T-helper 1 cell (primary cell): ENCODE measurements at places on chromosomes 6 and 20.
A peak's percentile ranks its signal among the peaks of the same experiment; 100 is the strongest.

- DNase-seq = no peak
Measured at GRCh38 chr6:168226902-168227318, 92.7 kb downstream of the DACT2 start.

DNA sequence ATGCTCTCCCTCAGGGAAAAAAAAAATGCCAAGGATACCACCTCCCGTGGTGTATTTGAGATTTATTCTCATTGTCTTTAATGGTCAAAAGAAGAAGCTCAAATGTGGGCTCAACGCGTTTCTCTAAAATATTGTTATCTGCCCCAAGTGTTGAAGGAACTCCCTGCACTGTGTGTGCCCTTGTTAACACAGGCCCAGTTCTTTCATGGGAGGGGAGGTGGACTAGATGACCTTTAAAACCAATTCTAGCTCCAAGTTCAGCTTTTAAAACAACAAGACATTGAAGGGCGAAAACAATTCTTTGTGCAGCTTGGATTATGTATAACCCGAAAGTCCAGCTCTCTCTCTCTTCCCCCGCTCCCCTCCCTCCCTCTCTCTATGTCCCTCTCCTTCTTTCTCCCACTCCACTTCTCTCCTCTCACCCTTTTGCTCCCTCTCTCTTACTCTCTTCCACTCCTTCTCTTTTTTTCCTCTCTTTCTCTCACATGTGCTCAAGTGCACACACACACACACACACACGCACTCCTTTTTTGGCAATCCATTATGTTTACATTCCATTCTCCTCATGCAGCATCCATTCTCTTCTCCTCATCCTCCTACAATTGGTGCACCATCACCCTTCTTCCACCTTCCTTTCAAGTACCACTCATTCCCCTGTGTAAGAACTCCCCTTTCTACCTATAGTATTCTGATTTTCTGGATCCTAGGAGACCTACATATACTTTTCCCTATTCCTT is 8.5 kb downstream of the HLA-DMB start:
- no peak for DNase-seq

DNA sequence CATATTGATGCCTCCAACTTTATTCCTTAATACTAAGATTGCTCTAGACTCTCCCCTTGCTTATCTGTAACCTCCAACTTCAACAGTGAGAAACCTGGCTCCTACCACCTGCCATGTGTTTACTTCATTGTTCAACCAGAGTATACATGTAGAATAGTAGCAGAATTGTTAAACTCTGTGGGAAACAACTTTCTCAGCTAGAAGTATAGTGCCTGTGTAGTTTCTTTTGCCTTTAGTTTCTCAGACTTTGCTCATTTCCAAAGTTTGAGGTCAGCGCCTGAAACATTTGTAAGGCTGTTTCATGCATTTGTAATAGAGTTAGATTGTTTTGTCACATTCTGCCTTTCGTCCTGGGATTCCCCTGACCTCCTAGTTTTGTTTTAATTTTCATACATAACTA is 34.9 kb upstream of the HECA start:
- no peak for DNase-seq

DNA sequence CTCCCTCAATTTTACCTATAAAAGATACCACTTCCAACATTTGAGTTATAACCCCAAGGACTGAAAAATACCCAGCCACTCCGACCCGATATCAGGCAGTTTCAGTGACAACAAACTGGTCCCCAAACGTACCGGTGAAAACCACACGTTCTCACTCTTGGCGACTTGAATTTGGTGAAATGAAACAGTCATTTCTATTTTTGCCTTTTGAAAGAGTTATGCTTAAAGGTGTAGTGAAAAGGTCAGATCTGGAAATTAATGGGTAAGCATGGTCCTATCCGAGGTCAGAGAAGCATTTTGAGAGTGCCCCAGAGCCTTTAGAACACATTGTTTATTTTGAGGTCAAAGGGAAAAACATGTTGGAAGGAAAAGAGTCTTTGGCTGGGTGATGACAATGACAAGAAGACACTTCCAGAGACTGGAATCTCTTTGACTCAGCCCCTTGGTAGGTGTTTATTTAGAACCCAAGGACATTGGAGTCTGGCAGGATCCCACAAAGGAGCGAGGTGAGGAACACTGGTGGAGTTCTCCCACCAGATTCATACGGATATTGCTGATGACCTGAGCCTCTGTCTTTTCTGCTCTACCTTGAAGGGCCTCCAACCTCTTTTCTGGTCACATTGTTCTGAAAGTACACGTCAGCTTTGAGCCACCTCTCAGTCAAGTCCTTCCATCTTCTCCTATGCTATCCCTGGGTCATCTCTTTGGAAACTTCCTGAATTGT is 235.0 kb downstream of the GMPR start:
- no peak for DNase-seq

GRCh38 chr20:21640556-21640955 is 64.9 kb upstream of the PAX1 start:
- no peak for DNase-seq

DNA sequence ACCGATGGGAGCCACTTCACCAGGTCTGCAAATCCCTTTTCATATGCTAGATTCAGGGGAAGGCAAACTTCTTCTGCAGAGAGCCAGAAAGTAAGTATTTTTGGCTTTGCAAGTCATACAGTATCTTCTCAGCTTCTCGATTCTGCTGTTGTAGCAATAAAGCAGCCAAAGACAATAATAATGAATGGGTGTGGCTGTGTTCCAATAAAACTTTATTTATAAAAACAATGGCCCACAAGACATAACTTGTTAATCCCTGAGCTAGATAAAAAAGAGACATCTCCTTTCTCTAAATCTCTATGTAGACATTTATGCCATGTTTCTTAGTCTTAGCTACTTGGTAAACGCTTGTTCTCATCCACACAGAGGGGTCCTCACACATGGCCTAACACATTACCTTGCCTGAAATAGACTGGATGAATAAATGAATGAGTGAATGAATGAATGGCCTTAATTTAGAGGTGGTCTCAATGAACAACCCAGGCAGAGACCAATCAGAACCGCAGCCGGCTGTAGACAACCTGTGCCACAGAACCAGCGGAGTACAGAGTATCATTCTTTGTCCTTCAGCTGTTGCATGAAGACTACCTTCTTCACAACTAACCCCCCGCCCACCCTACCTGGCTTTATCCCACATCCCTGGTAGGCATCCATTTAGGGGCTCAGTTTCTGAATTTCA is 13.5 kb upstream of the PREX1 start:
- DNase-seq = no peak

- peak; percentile 35 for DNase-seq
Measured at GRCh38 chr6:28542440-28543296, 17.0 kb downstream of the GPX5 start.

GRCh38 chr6:30490026-30490876 is 942 bp downstream of the HLA-E start:
- DNase-seq = peak; percentile 73

- DNase-seq = no peak
Measured at GRCh38 chr20:3003416-3003815, 40.0 kb upstream of the GNRH2 start.

DNA sequence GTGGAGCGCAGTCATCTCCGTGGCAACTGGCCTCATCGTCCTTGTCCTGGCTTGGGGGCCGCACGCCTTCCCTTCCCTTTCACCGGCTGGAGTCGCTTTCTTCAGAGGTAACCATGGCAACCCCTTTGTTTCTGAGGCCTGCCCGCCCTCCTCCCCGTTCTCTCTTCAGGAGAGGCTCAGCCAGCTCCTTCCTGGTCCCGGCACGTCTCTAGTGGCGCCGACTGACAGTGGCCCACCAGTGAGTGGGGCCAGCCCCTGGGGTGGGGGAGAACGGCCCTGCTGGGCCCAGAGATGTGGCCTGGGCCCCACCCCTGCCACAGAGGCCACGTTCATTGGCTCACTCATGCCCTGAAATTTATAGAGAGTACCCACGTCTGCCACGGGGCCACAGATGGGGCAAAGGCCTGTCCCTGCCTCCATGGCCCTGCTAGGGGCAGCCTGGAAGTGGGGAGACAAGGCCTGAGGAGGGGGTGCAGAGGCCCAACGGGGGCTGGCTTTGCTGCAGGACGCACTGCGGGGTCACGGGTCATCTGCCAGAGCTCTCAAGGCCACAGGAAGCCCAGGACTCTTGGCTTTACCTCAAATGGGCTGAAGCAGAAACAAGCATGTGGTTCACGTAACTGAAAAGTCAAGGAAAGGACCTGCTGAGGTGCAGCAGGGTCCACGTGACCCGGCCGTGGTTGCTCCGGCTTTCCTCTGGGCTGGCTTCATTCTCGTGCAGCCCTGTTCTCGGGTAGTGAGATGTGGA is 1.4 kb upstream of the OSBPL2 start:
- DNase-seq = no peak

GRCh38 chr6:12865671-12866181 is 149.2 kb downstream of the PHACTR1 start:
- DNase-seq = no peak

GRCh38 chr6:165674155-165675029 is 11.4 kb upstream of the PDE10A start:
- no peak for DNase-seq

GRCh38 chr6:37104824-37105147 is 65.2 kb upstream of the PIM1 start:
- no peak for DNase-seq

DNA sequence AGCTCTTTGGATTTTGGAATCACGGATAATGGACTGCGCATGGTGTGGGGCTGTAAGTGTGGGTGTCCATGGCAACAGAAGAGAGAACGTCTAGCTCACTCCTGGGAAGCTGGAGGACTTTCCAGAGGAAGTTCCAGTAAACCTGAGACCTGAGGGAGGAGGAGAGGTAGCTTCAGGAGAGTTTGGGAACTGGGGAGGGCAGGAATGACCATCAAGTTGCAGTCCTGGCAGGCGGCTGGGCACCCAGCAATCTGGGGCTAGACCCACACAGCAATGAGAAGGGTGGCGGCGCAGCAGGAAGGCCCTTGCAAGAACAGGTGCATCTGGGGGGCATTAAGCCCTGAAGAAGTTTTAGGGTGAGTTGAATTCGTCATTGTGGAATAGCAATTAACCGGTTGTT is 95.9 kb downstream of the FOXC1 start:
- DNase-seq = no peak

GRCh38 chr6:136333824-136334464 is 44.3 kb upstream of the BCLAF1 start:
- no peak for DNase-seq

- DNase-seq = no peak
Measured at GRCh38 chr6:38279423-38279822, 360.3 kb downstream of the BTBD9 start.

GRCh38 chr6:10184371-10185227 is 230.3 kb downstream of the TFAP2A start:
- no peak for DNase-seq

GRCh38 chr6:35603326-35604202 is 85.2 kb downstream of the FKBP5 start:
- DNase-seq = no peak

- no peak for DNase-seq
Measured at GRCh38 chr6:158255989-158256601, 56.2 kb upstream of the TULP4 start.

- no peak for DNase-seq
Measured at GRCh38 chr6:42260972-42261371, 43.3 kb upstream of the MRPS10 start.

- DNase-seq = no peak
Measured at GRCh38 chr6:37709932-37710555, 12.4 kb upstream of the MDGA1 start.

DNA sequence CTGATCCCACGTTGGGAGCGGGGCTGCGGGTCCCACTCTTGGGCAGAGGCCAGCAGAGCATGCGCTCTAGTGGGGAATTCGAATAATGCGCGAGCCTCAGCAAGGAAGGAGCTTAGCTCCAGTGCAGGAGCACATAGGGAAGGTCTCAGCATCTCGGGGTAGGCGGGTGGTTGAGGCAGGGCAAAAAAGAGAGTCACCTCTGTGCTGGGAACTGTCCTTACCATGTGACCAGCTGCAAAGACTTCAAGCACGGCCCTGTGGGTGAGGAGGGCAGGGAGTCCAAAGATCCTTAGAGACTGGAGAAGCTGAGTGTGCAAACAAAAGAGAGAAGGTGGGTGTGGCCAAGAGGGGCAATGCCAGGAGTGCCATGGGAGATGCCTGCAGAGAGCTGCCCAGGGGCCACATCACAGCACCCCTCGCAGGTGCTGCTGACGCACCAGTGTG is 79.2 kb upstream of the CD93 start:
- no peak for DNase-seq

DNA sequence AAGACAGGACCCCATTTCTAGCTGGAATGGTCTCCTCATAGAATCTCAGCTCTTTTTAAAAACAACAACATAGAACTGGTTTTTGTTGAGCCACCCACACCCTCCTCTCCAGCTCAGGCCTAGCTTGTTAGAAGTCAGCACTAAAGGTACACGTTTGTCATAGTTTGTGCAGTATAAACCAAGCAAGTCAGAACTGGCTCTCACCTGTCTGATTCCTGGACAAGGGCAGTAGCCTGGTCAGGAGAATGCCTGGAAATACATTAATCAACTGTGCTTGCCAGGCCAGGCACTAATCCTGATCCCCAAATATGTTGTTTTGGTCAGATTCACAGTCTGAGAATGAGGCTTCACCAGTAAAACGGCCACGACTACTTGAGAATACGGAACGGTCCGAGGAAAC is 296.7 kb downstream of the ZFAND3 start:
- no peak for DNase-seq

- no peak for DNase-seq
Measured at GRCh38 chr6:73577676-73578075, 56.8 kb upstream of the EEF1A1 start.

DNA sequence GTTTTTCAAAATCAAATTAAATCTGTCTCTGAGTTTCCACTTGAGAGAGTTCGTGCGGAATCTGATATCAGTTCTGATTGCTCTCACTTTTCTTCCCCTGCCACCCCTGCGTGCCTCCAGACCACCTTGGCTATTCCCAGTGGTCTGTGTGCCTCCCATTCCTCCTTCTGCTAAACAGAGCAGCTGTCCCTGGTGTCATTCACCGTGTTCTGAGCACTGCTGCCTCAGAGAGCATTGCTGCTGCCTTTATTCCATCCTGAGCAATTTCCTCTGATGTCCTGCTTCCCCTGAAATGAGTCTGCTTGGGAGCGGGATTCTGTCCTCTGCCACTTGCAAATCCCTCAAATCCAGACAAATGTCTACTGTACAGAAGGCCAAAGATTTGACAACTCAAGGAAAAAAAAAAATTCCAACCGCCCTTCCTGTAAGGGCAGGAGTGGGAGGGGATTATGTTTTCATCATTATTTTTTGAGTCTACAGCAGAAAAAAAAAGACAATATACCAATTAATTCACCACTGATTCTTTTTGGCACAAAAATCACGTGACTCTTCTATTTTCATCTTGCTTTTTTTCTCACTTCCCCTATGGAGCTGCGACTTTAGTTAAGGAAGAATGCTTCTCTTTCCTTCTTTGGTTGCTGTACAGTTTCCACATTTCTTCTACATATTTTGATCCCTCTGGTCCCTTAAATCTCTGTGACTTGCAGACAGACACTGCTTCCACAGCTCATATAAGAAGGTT is 833.0 kb downstream of the EPHA7 start:
- no peak for DNase-seq

DNA sequence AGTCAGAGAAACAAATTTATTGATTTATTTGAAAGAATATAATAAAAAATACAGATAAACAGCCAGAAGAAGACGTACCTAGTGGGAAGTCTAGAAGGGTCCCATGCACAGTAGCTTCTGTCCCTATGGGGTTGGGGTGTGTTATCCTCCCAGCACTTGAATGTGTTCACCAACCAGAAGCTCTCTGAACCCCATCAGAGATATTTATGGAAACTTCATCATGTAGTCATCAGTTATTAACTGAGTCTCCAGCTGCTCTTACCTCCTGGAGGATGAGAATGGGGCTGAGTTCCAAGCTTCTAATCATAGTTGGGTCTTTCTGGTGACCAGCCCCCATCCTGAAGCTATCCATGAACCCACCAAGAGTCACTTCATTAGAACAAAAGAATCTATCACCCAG is 15.4 kb upstream of the USP45 start:
- DNase-seq = no peak
